ENCODE measurements at places on chromosomes 11 and 22.

- no peak for DNase-seq
Measured at GRCh38 chr11:110086892-110087309, 6.3 kb upstream of the ZC3H12C start.

GRCh38 chr11:2374456-2375201, 2.5 kb upstream of the CD81 start:
- no peak for DNase-seq

- DNase-seq = no peak
Measured at GRCh38 chr11:40186437-40187263, 1272.8 kb downstream of the LRRC4C start.

- no peak for DNase-seq
Measured at GRCh38 chr11:21704539-21704938, 488.3 kb upstream of the ANO5 start.

DNA sequence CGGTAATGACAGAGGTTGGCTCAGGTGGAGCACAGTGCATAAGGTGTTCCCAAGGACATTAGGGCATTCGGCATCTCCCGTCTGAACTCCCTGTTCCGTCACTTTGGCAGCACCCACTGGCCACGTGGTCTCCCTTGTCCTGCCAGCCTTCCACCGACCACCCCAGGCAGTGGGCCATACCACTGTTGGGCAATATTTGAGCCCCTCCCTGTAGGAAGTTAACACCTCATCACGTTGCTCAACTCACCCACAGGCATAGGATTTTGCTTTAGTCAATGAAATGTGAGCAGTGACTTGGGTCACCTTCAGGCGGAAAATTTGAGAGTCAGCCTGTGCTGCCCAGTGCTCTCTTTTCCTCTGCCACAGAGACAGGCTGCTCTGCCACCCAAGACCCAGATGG, 44.0 kb downstream of the SERPINH1 start:
- no peak for DNase-seq

DNA sequence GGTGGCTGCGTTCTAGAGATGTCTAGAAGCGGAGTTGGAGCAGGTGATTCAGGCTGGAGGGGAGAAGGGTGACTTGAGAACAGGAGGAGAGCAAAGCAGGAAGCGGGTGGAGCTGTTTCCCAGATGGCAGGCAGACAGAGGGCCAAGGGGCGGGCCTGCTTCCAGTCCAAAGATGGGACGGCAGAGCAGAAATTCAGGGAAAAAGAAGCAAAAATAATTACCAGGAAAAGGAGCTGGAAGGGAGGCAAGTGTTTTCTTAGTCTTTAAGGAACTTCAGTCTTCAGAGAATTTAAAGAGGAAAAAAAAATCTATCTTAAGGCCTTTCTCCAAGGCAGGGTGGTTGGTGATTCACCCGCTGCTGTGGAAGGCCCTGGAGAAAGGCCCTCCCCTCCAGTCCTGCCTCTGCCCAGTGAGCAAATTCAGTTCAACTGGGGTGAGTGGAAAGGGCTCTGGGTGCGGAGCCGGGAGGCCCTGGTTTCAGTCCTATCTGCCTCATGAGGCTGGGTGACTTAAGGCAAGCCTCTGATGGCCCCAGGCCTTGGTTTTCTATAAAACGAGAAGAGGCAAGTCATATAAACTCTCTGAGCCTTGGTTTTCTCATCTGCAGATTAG, 4.5 kb upstream of the CREB3L1 start:
- DNase-seq = no peak

GRCh38 chr11:124101737-124102136, 13.5 kb upstream of the VWA5A start:
- DNase-seq = no peak

DNA sequence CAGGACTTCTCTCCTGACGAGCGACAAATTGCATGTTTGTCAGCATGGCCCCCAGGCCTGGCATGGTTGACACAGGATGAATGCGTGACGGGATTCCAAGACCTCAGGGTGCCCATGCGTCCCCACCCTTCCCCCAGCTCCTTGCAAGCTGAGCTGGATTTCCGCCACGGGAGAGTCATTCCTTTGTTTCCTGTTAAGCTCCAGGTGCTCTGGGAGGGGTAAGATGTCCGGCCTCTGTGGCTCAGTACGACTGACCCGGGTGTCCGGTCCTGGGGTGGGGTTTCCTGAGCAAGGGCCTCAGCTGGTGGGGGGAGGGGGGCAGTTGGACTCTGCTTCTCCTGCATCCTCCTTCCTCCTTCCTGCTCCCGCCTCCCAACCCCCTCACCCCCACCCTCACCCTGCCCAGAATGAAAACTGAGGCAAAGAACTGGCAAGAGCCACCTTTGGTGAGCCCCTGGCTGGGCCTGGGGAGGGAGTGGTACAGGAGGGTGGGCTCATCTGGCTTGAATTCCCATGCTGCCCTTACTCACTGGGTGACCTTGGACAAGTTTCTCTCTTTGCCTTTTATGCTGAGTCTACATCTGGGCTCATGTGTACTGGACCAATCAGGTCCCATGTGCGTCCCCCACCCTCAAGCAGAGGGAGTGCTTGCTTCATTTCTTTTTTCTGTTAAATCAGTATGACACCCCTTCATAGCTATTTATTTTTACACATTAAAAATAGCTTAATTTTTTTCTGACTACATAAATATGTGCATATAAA, 2.5 kb downstream of the CDC42EP2 start:
- no peak for DNase-seq

DNA sequence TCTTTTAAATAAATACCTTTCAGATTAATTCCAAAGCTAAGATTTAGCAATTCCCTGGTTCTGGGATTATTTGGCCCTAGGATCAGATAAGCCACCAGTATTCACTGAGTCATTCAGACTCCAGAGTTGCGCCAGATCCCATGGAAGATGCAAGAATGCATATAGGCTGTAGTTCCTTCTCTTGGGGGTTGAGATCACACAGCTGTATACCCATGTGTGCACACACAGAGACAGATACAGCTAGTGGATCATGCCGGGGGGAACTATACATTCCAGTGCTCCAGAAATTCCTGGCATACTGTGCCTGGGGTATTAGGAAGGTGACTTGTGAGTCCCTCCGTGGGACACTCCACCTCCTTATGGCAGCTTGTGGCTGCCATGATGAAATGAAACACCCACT, 75.4 kb downstream of the ZBTB16 start:
- DNase-seq = no peak

- DNase-seq = no peak
Measured at GRCh38 chr22:39543095-39543494, 10.5 kb upstream of the RPS19BP1 start.

- no peak for DNase-seq
Measured at GRCh38 chr11:942823-943222, 17.2 kb downstream of the AP2A2 start.

DNA sequence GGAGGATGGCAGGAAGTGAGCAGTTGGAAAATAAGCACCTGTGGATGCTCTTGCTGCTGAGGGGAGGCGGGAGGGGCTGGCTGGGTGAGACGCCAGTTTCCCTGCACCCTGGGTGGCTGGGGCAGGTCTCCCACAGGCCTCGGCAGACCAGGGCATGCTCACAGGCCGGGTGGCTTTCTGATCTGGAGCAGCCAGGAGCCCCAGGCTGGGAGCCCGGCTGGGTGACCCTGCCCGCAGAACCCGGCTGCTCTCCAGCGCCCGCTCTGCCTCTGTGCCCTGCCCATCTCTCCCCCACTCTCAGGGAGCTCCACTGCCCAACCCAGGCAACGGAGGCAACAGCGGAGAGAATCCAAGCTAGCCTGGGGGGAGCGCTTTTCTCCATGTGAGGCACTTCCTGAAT, 24.6 kb downstream of the DCPS start:
- no peak for DNase-seq

GRCh38 chr11:124538019-124538418, 5.4 kb downstream of the OR8B12 start:
- no peak for DNase-seq

GRCh38 chr11:128903248-128904061, 12.3 kb downstream of the KCNJ5 start:
- DNase-seq = no peak

All from hematopoietic multipotent progenitor cell treated with erythropoietin and hydrocortisone succinate and interleukin-3 and kit ligand, for 17 days (in vitro differentiated cells).